ENCODE measurements at places on chromosomes 1 and 21.
A peak's percentile ranks its signal among the peaks of the same experiment; 100 is the strongest.

DNA sequence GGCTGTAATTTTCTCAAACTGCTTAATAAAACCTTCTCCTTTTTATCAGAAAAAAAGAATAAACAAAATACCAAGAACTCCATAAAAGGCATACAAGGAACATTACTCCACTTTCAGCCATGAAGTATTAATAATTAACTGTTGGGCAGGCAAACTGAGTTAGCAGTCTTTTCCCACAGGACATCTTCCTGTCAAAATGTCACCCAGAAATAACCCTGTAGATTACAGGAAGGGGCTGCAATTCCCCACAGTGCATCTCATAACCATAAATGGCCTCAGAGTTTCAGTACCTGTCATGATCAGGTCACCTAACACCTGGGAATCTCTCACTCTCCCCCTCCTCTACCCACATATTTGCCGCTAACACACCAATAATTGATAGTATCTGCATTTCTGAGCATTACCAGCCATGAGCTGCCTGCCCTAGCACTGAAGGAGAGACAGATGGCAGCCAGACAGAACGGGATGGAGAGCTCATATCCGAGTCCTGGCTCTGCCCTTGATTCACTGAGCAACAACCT is 475.0 kb downstream of the SMYD3 start:
- DNase-seq = no peak

DNA sequence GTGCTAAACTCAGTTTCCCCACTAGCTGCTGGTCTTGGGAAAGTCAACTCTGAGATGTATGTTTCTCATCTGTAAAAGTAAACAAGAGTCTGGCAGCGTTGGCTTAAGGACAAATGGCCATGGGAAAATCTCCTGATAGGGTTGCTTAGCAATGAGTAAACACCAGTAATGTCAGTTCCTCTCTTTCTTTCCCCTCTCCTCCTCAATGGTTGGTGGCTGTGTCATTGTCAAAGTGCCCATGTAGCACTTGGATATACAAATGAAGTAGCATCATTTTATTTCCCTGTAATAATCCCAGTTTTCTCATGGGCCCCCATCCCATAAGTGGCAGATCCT is 2.2 kb upstream of the FYB2 start:
- no peak for DNase-seq

GRCh38 chr1:51284487-51284954 is 45.8 kb downstream of the TTC39A start:
- DNase-seq = no peak

- no peak for DNase-seq
Measured at GRCh38 chr1:24411963-24412362, 1.6 kb downstream of the STPG1 start.

DNA sequence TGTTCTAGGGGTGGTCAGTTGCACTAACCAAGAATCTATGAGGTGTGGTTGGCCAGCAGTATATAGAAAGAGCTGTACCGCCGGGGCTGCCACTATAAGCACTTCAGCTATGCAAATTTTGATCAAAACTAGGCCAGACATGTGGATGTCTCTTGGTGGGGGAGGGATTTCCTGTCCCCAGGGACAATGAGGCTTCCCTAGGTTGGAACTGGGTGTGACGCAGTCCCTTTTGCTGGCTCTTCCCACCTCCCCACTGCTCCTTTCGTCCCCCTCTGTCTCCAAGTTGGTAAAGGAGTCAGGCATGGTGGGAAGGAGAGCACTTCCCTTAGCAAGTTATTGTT is 13.6 kb downstream of the SDCCAG8 start:
- no peak for DNase-seq

DNA sequence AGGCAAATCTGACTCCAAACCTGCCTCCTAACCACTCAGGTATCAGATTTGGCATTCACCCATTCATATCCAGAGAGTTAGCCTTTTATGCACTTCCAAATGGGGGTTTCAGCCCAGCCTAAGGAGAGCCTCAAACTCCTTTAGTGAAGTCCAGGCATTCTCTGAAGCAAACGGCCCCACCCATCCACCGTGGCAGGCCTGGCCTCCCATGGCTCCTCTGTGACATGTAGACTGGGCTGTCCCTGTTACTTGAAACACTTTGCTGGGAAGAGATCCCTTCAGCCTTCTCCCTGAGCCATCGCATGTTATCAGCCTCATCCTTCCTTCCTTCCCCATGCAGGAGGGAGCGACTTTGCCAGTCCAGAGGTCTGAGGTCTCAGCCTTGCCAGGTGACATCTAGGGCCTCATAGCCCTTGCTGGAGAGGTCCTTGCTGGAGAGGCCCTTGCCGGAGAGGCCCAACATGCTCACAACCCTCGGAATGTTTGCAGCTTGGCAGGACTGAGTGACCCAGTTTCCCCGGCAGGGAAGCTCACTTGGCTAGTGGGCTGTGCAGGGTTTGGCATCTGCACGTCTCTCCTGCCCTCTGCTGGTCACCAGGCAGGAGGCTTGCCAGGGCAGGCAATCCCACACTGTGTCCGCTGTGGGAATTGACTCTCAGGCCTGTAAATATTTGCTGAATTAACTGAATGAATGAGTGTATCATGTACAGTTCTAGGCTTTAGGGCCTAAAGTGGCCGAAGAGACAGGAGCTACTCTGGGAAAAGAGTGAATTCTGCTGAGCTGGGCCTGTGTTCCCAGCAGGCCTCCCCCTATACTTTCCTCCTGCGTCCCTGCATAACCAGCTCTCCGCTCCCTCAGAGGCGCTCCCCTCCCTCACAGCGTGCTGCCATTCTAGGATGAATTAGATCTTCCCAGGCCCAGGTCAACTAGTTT is 26.7 kb upstream of the RBM15 start:
- peak; percentile 67 for DNase-seq

DNA sequence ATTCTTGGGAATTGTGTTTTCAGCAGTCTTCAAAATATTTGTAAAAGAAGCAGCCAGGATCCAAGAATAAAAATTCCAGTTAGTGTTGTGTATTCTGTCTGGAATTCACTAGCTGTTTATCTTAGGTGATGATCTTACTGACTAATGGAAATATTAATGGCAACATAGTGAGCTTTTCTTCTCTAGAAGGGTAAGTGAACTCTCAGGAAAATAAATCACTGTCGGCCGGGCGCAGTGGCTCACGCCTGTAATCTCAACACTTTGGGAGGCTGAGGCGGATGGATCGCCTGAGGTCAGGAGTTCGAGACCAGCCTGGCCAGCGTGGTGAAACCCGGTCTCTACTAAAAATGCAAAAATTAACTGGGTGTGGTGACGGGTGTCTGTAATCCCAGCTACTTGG is 87.4 kb upstream of the KIF1B start:
- no peak for DNase-seq

DNA sequence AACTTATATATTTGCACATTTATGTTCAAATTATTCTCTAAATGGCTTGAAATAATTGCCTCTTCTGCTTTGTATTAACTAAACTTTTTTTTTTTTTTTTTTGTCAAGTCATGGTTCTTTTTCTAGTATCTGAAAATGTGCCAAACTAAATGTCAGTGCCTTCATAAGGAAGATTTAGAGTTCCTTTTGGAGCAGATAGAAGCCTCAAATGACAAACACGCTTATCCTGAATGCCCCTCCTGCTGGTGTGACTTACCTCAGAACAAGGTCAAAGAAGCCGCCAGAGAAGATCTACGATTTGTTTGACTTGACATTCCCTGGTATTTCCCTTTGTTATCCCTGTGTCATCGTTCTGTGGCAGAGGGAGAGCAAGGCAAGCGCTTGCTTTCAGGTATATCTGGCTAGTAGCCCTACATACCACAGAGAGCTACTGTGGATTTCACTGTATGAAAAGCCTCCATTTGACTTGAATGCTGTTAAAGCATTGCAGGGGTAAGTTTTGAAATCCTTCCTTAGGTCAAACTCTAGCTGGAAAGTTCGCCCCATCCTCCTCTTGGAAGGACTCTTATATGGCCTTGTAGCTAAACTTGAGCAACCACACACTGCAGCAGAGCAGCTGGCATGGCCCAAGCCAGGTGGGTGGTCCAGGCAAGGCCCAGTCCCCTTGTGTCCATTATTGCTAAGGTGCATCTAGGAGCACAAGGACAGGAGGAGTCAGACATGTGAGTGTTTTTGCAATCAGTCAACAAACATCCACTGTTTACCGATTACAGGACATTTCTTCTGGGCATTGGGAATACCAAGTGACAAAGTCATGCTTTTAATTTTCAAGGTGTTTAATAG is 285.4 kb upstream of the USP25 start:
- DNase-seq = no peak

DNA sequence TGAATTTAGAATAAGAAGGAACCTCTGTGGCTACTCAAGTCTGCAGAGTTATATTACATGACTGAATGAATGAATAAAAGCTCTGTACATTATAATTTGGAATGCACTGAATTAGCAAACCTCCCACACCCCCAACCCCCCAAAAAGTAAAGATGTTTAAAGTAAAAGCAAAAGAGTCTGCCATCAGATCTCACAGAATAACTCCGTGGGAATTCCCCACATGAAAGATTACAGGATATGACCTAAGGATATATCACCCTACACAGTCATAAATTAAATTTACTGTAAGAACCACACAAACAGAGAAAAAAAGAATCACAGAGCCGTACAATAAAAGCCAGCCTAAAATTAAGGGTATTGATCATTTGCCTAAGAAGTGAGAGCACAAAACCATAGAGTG is 587.3 kb downstream of the PTPRC start:
- DNase-seq = peak; percentile 56

GRCh38 chr1:55823541-55824250 is 608.5 kb upstream of the USP24 start:
- DNase-seq = no peak

GRCh38 chr1:90502696-90503095 is 214.4 kb downstream of the BARHL2 start:
- DNase-seq = no peak

DNA sequence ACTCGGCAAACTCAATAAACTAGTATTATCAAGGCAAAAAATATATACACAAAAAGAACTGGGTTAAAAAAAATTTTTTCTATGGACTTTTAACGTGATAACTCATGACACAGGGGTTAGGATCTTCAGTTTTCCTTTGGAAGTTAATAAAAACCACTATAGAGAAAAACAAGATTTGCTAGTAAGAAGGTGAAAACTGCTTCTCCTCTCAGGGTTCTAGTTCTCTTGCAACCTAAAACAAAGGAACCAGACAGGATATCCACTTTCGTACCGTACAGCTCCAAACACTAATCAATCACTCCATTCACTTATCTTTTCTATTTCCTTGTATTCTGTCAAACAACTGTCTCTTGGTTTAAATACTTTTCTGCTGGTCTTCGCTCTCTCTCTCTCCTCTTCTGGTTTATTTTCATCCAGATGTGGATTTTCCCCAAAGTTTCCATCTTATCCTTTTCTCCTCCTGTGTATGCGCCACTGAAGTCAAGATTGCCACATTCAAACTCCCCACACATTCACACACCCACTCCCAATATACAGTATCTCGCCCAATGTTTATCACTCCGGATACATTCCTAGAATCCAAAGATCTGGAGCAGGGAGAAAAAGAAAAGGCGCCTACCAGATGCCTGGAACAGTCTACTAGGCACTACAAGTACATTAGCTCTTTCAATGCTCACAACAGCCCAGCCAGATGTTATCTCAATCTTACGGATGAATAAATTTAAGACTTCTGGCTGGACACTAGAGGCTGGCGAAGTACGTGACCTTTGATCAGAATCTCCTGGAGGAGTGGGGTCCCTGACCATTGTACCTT is 775 bp upstream of the PRPF38B start:
- no peak for DNase-seq
